ENCODE measurements at places on chromosomes 2 and 18.

DNA sequence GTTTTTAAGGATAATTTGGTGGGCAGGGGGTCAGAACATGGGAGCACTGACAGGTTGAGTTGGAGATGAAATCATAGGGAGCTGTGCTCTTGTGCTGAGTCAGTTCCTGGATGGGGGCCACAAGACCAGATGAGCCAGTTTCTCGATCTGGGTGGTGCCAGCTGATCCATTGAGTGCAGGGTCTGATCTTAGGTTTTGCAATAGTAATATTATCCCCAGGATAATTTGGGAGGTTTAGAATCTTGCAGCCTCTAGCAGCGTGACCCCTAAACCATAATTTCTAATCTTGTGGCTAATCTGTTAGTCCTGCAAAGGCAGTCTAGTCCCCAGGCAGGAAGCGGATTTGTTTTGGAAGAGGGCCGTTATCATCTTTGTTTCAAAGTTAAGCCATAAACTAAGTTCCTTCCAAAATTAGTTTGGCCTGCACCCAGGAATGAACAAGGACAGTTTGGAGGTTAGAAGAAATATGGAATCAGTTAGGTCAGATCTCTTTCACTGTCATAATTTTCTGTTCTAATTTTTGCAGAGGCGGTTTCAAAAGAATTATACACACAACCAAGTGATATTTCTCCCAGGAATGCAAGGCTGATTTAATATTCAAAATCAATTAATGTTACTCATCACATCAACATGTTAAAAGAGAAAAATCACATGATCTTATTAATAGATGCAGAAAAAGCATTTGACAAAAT is 23.0 kb downstream of the DBI start:
- peak; percentile 57 for DNase-seq

- DNase-seq, result no peak
Observed at GRCh38 chr18:78658531-78658930, 321.1 kb upstream of the SALL3 start.

DNA sequence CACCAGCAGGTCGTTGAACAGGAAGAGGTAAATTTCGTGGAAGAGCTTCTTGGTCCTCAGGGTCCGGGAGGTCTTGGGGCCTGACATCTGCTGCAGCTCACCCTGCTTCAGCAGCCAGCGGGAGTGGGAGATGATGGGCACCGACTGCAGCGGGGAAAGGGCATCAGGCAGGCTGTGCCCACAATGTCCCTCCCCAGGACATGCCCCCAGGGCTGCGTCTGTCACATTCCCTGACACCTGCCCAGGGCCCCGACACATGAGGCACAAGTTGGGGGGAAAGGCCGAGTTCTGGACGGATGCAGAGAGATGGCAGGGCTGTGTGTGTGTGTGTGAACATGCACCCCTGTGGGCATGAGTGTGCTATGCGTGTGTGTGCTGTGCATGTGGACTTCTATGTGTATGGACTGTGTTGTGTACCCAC is 13.9 kb downstream of the SNORC start:
- no peak for DNase-seq

- no peak for DNase-seq
Observed at GRCh38 chr2:37915773-37916172, 9.3 kb upstream of the RMDN2 start.

GRCh38 chr2:39786761-39787522 is 7.9 kb upstream of the THUMPD2 start:
- DNase-seq, result no peak

GRCh38 chr2:28463893-28464292 is 32.0 kb upstream of the PLB1 start:
- no peak for DNase-seq

DNA sequence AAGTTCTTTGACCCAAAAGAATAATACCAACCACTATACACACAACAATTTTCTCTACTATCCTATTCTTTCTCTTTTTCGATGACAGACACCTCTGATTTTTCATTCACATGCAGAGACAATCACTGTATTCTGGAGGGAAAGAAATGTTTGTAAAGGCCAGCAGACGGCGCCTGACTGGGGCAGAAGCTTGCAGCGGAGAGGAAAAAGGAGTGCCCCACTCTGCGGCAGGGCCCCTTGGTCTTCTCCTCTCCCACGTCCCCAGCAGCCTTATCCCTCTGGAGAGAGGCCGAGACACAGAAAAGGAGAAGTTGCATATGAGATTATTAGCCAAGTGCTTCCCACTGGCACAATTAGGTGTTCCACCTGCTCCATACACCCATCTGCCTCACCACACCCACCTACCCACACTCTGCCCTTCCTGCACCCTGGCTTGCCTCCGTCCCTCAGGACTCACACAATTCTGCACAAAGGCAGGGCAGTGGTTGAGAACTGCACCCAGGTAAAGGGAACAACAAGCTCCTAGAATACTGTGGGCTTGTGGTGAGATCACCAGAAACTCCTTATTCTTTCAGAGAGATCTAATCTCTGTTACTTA is 687.3 kb downstream of the NRXN1 start:
- DNase-seq, result no peak

- no peak for DNase-seq
Observed at GRCh38 chr2:156459720-156460119, 23.5 kb downstream of the GPD2 start.

- DNase-seq, result no peak
Observed at GRCh38 chr2:12979066-12979465, 262.3 kb downstream of the TRIB2 start.

DNA sequence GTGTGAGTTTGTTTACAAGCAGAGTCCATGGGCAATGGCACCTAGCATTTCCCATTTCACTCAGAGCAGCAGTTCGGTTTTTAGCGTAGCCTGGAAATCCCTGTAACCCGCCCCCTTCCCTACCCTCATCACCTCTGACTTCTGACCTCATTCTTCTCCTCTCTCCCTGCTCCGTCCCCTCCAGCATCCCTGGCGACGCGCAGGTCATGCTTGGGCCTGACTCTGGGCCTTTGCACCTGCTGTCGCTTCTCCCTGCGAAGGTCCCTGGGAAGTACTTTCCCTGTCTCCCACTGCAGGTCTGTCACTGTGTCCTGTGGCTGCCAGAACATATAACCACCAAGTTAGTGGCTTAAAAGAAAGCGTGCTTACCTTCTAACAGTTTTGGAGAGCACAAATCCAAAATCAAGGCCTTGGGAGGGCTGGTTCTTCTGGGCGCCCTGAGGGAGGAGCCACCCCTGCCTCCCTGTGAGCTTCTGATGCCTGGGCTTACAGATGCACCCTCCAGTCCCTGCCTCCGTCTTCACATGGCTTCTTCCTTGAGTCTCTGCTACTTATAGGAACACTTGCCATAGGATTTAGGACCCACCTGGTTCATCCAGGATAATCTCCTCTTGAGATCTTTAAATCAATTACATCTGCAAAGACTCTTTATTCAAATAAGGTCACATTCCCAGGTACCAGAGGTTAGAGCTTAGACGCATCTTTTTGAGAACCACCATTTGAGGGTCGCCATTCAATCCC is 8.1 kb upstream of the RAB17 start:
- no peak for DNase-seq

GRCh38 chr2:217886720-217887309 is 116.0 kb downstream of the TNS1 start:
- peak; percentile 11 for DNase-seq

DNA sequence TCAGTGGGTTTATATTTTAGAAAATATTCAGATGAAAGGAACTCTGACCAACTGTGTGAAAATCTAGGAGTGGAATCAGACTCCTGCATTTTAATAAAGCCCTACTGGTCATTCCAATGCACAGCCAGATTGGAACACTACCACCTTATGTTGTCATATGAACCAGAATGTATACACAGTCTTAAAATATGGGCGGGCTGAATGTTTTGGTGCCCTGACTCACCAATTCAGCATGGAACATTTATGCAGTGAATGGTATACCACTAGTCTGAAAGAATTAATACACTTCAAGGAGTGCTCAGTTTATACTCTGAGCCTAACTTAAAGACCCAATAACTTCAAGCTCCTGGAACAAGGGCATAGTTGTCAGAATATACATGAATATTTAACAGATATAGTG is 280.9 kb upstream of the TCF4 start:
- no peak for DNase-seq

GRCh38 chr18:76985156-76985950 is 147.2 kb downstream of the MBP start:
- DNase-seq, result no peak

DNA sequence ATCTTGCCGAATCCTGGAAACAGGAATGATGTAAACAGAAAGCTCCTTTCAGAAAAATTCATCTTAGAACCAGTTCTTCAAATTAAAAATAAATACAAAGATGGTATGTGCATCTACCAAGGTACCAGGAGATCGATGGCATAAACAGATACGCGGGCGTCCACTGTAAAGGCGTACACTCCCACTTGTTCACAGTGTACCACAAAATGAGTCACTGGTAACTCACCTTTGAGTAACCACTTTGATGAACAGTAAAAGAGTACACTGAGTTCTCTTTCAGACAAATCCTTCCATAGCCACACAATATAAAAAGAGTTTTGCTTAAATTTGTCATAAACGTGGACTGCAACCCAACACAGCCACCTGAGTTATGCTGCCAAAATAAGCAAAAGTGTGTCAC is 128.3 kb downstream of the DNER start:
- peak; percentile 55 for DNase-seq

- DNase-seq, result no peak
Observed at GRCh38 chr2:230960026-230960425, 35.0 kb upstream of the GPR55 start.

DNA sequence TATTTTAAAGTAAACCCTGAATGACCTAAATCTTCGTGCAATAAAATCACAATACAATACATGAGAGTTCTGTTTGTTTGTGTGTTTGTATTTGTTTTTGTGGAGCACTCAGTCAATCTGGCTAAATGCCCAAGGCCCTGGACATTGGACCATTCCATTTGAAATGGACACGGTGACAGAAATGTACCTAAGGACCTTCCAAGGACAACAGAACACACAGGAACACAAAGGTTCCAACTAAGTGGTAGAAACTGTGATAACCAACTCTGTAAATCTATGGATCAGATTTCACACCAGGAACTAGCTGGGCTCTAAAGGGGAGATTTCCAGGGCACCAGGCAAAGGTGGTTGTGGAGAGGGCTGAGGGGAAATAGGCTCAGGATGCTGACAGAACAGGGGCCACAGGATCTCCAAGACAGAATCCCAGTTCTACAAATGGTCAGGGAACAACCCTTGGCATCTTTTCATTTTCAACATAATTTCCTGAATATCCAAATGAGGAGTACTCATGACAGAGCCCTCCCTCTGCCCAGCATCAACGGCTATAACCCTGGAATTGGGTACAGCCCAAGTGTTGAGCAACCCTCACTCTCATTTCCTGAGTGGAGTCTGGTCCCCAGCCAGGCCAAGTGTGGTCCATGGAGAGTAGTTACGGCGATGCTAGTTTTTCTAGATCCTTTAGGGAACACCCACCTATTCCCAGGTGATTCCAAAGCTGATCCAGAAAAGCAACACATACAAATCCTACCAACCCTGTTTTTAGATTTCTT is 78.4 kb downstream of the NCKAP5 start:
- no peak for DNase-seq

- DNase-seq, result no peak
Observed at GRCh38 chr2:233367586-233367985, 13.3 kb downstream of the DGKD start.

DNA sequence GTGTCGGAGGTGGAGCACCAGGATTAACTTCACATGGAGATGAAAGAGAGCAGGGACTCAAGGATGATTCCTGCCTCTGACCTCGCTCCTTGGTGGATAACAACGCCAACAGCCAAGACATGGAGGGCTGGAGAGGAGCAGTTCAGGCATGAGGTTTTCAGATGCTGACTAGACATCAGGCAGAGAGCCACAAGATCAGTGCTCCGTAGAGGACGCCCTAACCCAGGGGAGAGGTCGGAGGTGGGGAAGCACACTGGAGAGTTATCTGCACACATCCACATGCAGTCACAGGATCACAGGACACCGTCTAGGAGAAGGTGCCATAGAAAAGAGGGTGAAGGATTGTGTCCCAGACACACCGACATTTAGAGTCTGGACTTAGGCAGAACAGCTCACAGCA is 344.3 kb downstream of the EIPR1 start:
- no peak for DNase-seq

DNA sequence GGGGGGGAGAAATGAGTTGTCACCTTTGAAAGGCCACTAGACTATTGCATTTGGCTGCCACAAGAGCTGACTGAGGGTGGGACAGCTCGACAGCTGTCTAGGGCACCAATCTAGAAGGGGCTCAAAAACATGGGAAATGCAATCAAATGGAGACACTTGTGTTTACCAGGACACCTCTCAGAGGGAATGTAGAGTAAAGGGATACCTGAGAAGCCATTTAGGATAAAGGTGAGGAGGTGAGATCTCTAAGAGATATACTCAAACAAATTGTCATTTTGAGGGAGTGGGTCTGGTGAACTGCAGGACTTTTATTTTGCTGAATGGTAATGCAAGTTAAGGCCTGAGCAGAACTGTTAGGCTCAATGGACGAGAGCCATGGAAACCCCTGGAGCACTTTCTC is 159.8 kb downstream of the DDX1 start:
- no peak for DNase-seq

- no peak for DNase-seq
Observed at GRCh38 chr2:17805717-17806363, 10.4 kb upstream of the MSGN1 start.

- DNase-seq, result no peak
Observed at GRCh38 chr2:79437433-79438267, 75.2 kb upstream of the CTNNA2 start.

GRCh38 chr2:128879161-128879560 is 560.5 kb upstream of the HS6ST1 start:
- DNase-seq, result no peak

GRCh38 chr2:107338059-107338458 is 452.1 kb upstream of the ST6GAL2 start:
- DNase-seq, result no peak

DNA sequence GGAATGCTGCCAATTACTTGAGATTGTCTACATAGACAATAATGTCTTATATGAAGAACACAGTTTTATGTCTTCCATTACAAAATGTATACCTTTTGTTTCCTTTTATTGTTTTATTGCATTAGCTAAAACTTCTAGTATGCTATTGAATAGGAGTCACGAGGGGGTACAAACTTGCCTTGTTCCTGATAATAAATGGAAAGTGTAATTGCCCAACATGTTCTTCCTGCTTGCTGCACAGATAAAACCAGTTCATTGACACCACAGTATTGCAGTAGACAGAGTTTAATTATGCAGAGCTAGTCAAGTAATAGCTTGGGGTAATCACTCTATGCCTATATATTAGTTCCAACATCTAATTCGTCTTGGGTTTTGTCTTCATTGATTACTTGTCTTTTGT is 1276.2 kb upstream of the NRXN1 start:
- DNase-seq, result no peak

DNA sequence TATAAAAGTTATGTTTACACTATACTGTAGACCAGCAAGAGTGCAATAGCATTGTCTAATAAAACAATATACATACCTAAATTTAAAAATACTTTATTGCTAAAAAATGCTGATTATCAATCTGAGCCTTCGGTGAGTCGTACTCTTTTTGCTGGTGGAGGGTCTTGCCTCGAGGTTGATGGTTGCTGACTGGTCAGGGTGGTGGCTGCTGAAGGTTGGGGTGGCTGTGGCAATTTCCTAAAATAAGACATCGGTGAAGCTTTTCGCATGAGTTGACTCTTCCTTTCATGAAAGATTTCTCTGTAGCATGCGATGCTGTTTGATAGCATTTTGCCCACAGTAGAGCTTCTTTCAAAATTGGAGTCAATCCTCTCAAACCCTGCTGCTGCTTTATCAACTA is 2.4 kb downstream of the TIGD1 start:
- no peak for DNase-seq
